ENCODE measurements at places on chromosomes 11 and 22.
A peak's percentile ranks its signal among the peaks of the same experiment; 100 is the strongest.

DNA sequence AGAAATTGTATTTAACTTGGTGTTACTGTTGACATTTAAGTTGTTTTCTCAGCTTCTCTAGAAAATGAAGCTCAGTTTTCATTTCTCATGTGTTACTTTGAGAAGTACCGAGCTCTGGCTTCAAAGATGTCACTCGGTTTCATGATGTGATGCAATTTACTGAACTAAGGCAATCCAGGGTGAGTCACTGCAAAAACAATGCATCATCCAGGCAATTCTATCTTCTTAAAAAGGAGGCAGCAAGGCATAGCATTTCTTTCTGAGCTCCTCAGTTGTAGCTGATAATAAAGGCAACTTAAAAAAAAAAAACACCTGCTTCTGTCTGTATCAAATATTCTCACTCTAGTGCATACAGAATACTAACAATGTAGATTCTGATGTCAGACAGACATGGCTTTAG lies 91.1 kb upstream of the KCNA4 start:
- no peaks in the 10 kb centered on the region for H3K36me3 ChIP-seq
- H3K4me3 ChIP-seq: no peak overlapping the region
- H3K27me3 ChIP-seq: no peaks in the 10 kb centered on the region
- DNase-seq: no peak
- no peaks in the 10 kb centered on the region for H3K4me1 ChIP-seq

GRCh38 chr22:38828191-38828590 lies 15.6 kb downstream of the NPTXR start:
- no peak for DNase-seq
- H3K4me3 ChIP-seq: no peak overlapping the region
- H3K27ac ChIP-seq: no peak overlapping the region

GRCh38 chr11:126564566-126564965 lies 209.1 kb downstream of the ST3GAL4 start:
- no peak overlapping the region for H3K4me3 ChIP-seq
- no peaks in the 10 kb centered on the region for H3K27me3 ChIP-seq
- H3K27ac ChIP-seq: no peak overlapping the region
- no peaks in the 10 kb centered on the region for H3K36me3 ChIP-seq
- no peaks in the 10 kb centered on the region for H3K4me1 ChIP-seq

DNA sequence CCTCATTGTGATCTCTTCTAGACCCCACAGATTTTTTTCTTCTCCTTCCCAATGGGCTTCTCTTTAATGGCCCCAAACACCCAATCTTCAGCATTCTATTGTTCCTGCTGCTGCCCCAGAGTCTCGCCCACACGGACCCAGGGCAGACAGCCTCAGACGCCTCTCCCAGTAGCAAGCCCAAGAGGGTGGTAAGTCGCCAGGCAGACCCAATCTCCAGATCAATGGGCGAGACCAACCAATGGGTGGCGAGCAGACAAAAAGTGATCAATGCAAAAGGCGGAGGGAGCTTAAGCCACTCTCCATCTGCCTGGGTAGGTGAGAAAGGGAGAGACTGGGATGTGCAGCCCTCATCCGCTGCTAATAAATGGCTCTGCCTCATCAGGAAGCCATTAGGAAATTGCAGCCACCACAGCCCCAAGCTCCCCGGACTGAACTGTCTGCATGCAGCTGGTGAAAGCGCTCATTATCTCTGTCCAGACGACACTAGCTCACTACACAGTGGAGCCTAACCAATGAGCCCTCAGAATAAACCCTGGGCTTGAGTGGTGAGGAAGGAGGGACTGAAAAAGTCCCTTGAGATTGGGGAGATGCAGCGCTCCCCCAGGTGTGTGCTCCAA lies 81.8 kb downstream of the ETS1 start:
- no peaks in the 10 kb centered on the region for H3K27me3 ChIP-seq
- H3K4me3 ChIP-seq: no peak overlapping the region
- H3K36me3 ChIP-seq: no peaks in the 10 kb centered on the region
- DNase-seq: no peak
- H3K4me1 ChIP-seq: peaks cover 32% of the 10 kb centered on the region
- peak overlapping the region; percentile 18 for H3K27ac ChIP-seq

GRCh38 chr11:76234416-76235232 lies 28.3 kb upstream of the WNT11 start:
- no peaks in the 10 kb centered on the region for H3K27me3 ChIP-seq
- H3K27ac ChIP-seq: peak overlapping the region; percentile 84
- peaks cover 16% of the 10 kb centered on the region for H3K4me1 ChIP-seq
- peak overlapping the region; percentile 75 for H3K4me3 ChIP-seq
- DNase-seq: peak; percentile 58

DNA sequence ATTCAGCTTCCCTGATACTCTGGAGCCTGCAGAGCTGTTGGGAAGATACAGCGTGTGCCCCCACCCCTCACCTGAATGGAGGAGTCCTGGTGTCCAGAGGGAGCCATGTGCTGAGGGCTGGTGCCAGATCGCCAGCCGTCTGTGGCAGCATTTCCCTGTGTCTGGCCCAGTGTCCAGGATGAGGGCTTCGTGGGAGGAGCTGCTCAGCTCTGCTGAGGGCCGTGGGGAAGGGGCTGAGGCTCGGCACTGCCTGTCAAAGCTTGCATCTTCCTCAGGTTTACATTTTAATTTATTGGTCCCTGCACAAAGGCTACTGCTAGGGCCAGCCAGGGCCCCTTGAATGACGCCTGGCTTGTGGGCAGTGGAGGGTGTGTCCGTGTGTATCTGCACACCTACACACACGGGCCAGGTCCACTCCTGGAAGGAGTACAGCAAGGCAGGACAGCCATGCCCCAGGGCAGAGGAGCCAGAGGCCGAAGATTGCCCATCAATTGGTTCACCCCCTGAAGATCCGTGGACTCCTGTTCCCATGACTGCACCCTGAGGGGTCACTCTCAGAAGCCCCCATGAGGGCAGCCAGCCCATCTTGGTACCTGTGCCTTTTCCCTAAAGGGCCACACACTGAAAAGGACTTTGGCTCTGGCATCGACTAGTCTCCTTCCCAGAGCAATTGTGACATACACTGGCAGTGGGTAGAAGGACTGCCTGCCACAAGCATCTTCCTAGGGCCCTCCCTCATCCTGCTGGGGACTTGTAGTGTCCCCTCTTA lies 107.7 kb upstream of the PARVA start:
- no peak for DNase-seq
- no peak overlapping the region for H3K4me3 ChIP-seq
- no peaks in the 10 kb centered on the region for H3K36me3 ChIP-seq

- H3K4me3 ChIP-seq: no peak overlapping the region
- no peaks in the 10 kb centered on the region for H3K27me3 ChIP-seq
- H3K4me1 ChIP-seq: no peaks in the 10 kb centered on the region
- H3K27ac ChIP-seq: no peak overlapping the region
- no peaks in the 10 kb centered on the region for H3K36me3 ChIP-seq
Measured at GRCh38 chr11:119709638-119710346, 19.2 kb downstream of the NECTIN1 start.

DNA sequence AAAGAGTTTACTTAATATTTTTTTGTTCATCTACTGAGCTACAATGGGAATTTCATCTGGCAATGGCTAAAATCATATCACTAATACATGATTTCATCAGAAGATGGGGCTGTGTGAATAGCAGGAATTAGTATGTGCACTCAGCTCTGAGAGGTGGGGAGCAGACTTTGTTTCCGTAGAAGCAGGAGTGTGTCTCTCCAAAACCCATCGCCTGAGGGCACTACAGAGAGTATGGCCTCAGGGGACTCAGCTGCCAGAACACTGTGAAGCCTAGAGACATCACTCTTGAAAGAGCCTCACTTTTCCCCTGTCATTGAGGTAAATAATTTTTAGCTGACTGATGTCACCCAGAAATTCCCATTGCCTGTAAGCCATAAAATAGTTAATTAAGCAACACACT lies 261.4 kb upstream of the ISX start:
- H3K27me3 ChIP-seq: no peaks in the 10 kb centered on the region
- no peaks in the 10 kb centered on the region for H3K36me3 ChIP-seq
- H3K4me1 ChIP-seq: no peaks in the 10 kb centered on the region

GRCh38 chr22:44459041-44459440 lies 39.0 kb downstream of the RTL6 start:
- no peaks in the 10 kb centered on the region for H3K27me3 ChIP-seq
- H3K27ac ChIP-seq: no peak overlapping the region
- H3K4me3 ChIP-seq: no peak overlapping the region
- H3K4me1 ChIP-seq: no peaks in the 10 kb centered on the region
- H3K36me3 ChIP-seq: no peaks in the 10 kb centered on the region
- no peak for DNase-seq

GRCh38 chr22:30208631-30209603 lies 37.6 kb downstream of the LIF start:
- H3K36me3 ChIP-seq: no peaks in the 10 kb centered on the region
- H3K27ac ChIP-seq: peak overlapping the region; percentile 36
- H3K27me3 ChIP-seq: no peaks in the 10 kb centered on the region
- DNase-seq: peak; percentile 91

DNA sequence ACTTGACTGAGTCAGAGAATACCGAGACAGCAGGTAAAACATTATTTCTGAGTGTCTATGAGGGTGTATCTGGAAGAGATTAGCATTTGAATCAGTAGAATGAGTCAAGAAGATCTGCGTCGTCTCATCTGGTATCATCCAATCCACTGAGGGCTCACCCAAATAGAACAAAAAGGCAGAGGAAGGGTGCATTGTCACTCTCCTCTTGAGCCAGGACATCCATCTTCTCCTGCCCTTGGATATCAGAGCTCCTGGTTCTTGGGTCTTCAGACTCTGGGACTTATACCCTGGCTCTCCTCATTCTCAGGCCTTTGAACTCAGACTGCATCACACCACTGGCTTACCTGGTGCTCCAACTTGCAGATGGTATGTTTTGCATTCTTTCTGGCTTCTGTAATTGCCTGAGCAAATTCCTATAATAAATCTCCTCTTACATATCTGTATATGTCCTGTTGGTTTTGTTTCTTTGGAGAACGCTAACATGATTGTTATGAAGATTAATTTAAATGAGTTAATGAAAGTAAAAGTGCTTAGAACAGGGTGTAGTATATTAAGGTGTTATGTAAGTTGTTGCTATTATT lies 49.3 kb downstream of the ME3 start:
- H3K4me3 ChIP-seq: no peak overlapping the region
- H3K4me1 ChIP-seq: peaks cover 24% of the 10 kb centered on the region
- H3K27me3 ChIP-seq: no peaks in the 10 kb centered on the region
- H3K27ac ChIP-seq: no peak overlapping the region
- H3K36me3 ChIP-seq: no peaks in the 10 kb centered on the region

DNA sequence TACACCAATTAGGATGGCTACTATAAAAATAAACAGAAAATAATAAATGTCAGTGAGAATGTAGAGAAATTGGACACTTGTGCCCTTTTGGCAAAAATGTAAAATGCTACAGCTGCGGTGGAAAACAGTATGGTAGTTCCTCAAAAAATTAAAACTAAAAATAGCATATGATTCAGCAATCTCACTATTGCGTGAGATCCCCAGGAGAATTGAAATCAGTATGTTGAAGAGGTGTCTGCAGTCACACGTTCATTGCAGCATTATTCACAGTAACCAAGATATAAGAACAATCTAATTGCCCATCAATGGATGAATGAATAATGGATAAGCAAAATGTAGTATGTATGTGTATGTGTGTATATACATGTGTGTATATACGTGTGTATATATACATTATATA lies 6.8 kb downstream of the OR52N2 start:
- H3K4me1 ChIP-seq: no peaks in the 10 kb centered on the region
- DNase-seq: no peak
- no peaks in the 10 kb centered on the region for H3K36me3 ChIP-seq
- H3K27me3 ChIP-seq: no peaks in the 10 kb centered on the region

DNA sequence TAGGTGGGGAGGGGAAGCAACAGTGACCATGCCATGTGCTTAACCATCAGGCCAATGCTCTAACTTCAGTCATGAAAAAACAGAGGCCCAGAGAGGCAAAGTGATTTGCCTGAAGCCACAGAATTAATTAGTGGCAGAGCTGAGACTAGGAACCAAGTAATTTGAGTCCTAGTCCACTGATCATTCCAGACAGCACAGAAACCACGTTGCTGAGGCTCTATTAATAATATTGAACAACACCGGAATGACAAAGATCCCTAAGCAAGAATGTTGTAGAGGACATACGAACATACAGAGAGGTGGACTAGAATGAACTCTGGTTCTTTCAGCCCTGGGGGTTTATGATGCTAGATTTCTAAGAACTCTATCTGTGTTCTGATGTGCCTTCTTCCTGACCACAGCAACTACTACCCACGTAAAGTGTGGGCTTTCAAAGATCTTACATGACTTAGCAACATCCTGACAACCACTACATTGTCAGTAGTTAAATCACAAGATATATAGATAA lies 92.3 kb downstream of the GAB2 start:
- no peak overlapping the region for H3K27ac ChIP-seq
- no peaks in the 10 kb centered on the region for H3K4me1 ChIP-seq
- H3K4me3 ChIP-seq: no peak overlapping the region

GRCh38 chr11:64007160-64007628 lies 21.0 kb downstream of the OTUB1 start:
- H3K4me3 ChIP-seq: no peak overlapping the region
- no peaks in the 10 kb centered on the region for H3K27me3 ChIP-seq
- peak; percentile 51 for DNase-seq
- H3K27ac ChIP-seq: no peak overlapping the region
- H3K4me1 ChIP-seq: peaks cover 5% of the 10 kb centered on the region

GRCh38 chr11:61797263-61797944 lies 4.7 kb downstream of the FEN1 start:
- H3K27me3 ChIP-seq: no peaks in the 10 kb centered on the region
- DNase-seq: peak; percentile 91
- H3K4me3 ChIP-seq: no peak overlapping the region
- H3K4me1 ChIP-seq: no peaks in the 10 kb centered on the region
- H3K36me3 ChIP-seq: peaks cover 18% of the 10 kb centered on the region

DNA sequence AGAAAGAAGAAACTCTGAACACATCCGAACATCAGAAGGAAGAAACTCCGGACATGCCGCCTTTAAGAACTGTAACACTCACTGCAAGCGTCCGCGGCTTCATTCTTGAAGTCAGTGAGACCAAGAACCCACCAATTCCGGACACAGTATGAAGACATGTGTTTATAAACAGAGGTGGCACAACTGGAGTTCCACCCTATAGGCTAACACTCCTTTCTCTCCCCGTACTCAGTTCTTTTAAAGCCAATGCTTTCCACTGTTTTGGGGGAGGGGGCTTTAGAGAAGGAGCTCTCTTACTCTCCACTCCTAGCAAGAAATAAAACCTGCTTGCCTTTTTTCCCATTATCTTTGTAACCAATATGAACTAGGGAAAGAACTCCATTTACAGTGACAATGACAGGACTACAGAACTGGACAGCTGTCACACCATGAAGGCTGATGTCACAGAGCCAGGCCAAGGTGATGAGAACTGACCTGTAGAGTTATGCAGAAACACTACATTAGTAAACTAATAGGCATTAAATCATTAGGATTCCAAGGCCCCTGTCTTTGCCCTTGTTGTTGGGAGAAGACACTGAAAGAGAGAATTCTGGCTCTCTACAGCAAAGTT lies 733 bp downstream of the TRIM5 start:
- peaks cover 6% of the 10 kb centered on the region for H3K36me3 ChIP-seq
- peaks cover 3% of the 10 kb centered on the region for H3K4me1 ChIP-seq
- peak; percentile 58 for DNase-seq

DNA sequence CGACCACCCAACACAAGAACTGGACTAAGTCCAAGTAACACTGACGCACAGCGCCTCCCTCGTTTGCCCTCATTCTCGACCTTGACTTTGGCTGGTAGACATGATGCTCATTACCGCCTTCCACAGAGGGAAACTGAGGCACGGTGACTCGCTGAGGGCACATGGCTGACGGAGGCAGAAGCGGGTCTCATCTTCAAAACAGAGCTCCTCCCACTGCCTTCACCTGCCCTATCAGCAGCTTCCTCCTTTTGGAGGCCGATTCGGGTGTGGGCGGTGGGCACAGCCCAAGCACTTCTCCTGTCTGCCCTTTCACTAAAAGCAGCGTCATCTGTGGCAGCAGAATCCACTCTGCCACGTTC lies 2.0 kb upstream of the KMT5B start:
- no peak overlapping the region for H3K4me3 ChIP-seq
- no peaks in the 10 kb centered on the region for H3K27me3 ChIP-seq
- no peak overlapping the region for H3K27ac ChIP-seq
- H3K36me3 ChIP-seq: no peaks in the 10 kb centered on the region

Data from lung (tissue), 17 donors.